Stimulated activated CD8-positive, alpha-beta memory T cell treated with anti-CD3 and anti-CD28 coated beads, Interleukin-2, amount 100 ng/mL, for 1 hour (primary cell): ENCODE measurements at places on chromosomes 11 and 22.
A peak's percentile ranks its signal among the peaks of the same experiment; 100 is the strongest.

GRCh38 chr11:70470127-70470526, 71.8 kb downstream of the CTTN start:
- no peak for DNase-seq

- no peak for DNase-seq
Observed at GRCh38 chr11:8757533-8757932, 74.9 kb downstream of the RPL27A start.

DNA sequence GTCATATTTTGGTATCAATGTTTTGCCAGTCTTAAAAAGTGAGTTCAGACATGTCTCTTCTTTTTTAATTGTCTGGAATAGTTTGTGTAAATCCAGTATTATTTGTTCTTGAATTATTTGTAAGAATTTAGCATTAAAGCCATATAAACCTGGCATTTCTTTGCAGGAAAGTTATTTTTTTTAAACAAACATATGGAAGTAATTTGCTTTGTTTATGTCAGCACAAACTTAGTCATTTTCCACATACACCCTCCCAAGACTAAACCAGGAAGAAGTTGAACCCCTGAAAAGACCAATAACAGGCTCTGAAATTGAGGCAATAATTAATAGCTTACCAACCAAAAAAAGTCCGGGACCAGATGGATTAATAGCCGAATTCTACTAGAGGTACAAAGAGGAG, 9.1 kb upstream of the CCDC81 start:
- DNase-seq: no peak

GRCh38 chr22:37862570-37863325, 13.5 kb downstream of the EIF3L start:
- DNase-seq: no peak

- no peak for DNase-seq
Observed at GRCh38 chr11:8652140-8652539, 30.3 kb downstream of the TRIM66 start.

DNA sequence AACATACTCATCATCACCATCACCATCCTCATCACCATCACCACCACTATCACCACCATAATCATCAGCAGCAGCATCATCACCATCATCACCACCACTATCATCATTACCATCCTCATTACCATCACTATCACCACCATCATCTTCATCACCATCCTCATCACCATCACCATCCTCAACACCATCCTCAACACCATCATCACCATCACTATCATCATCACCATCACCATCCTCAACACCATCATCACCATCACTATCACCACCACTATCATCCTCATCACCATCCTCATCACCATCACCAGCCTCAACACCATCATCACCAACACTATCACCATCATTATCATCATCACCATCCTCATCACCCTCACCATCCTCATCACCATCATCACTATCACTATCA, 16.6 kb downstream of the RTN4R start:
- no peak for DNase-seq

DNA sequence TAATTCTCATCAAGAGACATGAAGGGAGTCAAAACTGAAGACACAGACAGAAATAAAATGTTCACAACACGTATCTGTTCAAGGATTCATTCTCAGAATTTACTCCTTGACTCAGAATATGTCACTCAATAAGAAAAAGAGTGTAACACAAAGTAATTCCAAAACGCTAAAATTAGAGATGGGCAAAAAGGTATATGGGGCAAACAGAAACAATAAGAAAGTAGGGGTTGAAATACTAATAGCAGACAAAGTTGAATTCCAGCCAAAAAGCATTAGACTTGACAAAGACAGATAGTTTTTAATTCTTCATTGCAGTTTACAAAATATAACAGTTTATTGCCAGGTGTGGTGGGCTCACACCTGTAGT, 26.7 kb downstream of the GNB1L start:
- no peak for DNase-seq

DNA sequence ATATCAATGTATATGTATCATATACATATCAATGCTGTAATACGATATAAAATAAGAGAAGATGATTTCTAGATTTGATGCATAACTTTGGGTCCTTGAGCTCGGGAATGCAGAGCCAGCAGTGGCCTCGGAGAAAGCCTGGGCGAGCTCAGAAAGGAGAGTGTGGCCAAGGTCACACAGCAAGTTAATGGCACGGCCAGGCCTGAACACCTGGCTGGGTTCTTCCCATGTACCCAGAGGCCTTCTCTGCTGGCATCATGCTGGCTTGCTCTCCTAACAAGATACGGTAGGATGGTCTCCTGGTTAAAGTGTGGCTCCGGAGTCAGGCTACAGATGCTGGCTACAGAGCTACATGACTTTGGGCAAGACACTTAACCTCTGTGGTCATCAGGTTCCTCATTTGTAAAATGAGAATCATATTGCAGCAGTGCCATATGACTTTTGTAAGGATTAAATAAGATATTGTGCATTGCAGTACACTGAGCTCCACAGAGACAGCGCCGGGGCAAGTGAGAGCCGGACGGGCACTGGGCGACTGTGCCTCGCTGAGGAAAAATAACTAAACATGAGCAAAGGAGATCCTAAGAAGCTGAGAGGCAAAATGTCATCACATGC, 29.9 kb downstream of the TPST2 start:
- DNase-seq: no peak

- DNase-seq: no peak
Observed at GRCh38 chr11:62461740-62462507, 43.1 kb downstream of the SCGB1A1 start.

DNA sequence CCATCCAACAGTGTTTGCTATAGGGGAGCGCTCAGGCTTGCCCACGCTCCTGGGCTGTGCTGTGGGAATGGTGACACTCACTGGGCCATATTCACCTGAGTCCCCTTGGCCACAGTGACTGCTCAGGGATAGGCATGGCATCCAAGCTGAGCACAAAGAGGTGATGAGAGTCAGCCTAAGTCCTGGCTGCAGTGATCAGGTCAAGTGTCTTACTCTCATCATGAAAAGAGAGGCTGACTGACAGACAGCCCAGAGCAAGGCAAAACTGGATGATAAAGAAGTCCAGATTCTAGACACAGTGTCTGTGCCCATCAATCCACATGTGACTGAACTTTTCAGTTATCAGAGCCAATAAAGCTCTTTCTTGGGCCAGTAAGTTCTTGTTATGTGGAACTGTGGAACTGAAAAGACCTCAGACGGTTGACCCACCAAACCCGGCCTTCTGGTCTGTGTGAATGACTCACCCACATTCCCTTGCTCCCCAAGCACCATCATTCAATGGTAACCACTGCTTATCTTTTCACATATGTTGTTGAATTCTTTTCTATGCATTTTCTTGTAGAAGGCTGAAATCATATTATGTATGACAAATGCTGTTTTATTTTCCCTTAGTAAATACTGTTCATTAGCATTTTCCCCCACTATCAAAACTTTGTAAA, 43.2 kb upstream of the YPEL1 start:
- no peak for DNase-seq

GRCh38 chr11:90391756-90392155, 168.9 kb upstream of the CHORDC1 start:
- DNase-seq: no peak

DNA sequence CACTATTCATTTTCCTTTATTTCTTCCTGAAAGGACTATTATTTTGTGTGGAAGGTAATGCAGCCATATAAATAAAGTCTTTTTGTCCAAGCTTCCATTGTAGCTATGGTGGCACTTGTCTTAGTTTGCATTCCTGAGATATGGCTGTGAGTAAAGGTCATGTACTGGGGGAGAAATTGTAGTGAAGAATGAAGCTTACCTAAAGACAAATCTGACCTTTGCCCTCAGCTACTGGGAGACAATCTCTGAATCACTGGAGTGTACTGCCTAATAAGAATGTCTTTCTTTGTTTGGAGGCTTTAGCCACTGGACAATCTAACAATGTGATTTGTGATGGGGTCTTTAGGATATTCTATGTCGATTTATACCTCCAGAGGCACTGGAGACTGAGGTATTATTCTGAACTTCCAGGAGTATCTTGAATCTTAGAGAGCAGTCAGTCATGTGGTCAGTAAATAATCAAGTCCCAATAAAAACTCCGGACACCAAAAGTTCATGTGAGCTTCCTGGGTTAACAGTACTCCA, 39.7 kb upstream of the OR5AK2 start:
- no peak for DNase-seq

- no peak for DNase-seq
Observed at GRCh38 chr22:49431551-49431950, 396.1 kb downstream of the BRD1 start.

GRCh38 chr11:117748771-117749540, 48.1 kb downstream of the DSCAML1 start:
- no peak for DNase-seq

- DNase-seq: no peak
Observed at GRCh38 chr11:93285430-93285829, 45.1 kb upstream of the DEUP1 start.

DNA sequence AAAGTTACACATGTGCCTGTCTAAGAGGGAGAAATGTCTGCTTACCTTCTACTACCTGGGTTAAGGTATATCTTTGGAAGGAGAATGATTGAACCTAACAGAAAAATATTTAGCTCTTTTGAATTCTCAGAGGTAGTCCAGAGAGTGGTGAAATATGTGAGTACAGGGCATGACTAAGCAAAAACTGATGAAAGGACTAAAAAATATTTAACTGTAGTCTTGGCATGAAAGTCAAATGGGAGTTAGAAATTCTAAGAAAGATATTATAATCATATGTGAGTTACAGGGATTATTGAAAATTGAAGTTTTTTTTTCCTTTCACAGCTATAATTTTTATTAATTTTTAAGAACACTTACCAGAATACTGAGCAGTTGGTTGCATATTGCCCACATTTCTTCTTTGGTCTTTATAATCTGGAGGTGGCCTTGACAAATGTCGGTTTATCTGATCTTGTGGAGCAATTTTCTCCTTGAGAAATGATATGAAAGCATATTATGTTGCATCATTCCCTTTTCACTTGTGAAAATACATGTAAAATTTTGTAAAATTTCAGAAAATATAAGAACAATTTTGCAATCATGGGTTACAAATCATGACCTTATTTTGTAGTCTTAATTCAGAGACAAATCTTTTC, 61.4 kb upstream of the MTMR2 start:
- DNase-seq: no peak

GRCh38 chr22:17570851-17571631, 7.7 kb downstream of the SLC25A18 start:
- DNase-seq: no peak

- DNase-seq: no peak
Observed at GRCh38 chr11:11243209-11243589, 109.9 kb downstream of the CSNK2A3 start.

DNA sequence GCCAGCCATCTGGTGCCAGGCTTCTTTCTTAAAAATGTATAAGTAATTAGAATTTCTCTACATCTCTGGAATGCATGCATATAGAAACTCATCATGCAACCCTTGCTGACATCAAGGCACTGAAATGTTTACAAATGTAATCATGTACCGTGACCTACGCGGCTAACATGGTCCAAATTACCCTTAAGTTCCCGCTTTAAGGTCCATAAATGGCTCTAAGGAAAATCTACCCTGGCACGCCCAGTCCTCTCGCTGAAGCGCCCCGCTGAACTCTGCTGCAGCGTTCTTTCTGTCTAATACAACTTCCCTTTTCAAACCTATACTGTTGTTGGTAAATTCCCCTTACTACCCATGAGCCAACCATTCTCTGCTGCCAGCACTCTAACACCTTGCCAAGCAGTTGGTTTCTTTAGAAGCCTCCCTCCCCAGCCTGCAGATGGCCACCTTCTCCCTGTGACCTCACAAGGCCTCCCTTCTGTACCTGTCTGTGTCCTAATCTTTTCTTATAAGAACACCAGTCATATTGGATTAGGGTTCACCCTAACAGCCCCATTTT, 13.5 kb upstream of the HMOX1 start:
- DNase-seq: no peak

- no peak for DNase-seq
Observed at GRCh38 chr11:58999291-58999680, 60.0 kb downstream of the GLYATL1 start.

GRCh38 chr11:93648158-93648557, 13.3 kb upstream of the CEP295 start:
- DNase-seq: no peak

- DNase-seq: no peak
Observed at GRCh38 chr22:48799227-48799970, 1028.3 kb downstream of the BRD1 start.

GRCh38 chr22:42702675-42703074, 18.0 kb downstream of the A4GALT start:
- DNase-seq: no peak

DNA sequence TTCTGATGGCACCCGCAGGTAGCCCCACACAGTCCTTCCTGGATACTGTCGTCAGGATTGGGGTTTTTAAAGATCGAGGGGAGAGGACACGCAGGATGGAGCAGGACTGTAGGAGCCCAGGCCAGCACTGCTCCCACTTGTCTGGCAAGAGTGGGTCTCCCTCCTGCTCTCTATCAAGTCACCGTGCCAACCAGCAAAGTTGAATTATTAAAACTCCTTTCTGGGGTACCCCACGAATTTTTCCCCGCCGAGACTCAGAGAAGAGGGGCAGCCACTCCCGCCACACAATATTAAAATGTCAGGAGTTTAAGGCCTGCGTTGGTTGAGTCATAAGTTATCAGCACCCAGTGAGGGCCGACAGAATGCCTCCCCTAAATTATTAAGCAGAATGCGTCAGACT, 10.1 kb downstream of the LMO1 start:
- DNase-seq: no peak

GRCh38 chr11:103378931-103379330, 269.7 kb downstream of the DYNC2H1 start:
- DNase-seq: no peak

DNA sequence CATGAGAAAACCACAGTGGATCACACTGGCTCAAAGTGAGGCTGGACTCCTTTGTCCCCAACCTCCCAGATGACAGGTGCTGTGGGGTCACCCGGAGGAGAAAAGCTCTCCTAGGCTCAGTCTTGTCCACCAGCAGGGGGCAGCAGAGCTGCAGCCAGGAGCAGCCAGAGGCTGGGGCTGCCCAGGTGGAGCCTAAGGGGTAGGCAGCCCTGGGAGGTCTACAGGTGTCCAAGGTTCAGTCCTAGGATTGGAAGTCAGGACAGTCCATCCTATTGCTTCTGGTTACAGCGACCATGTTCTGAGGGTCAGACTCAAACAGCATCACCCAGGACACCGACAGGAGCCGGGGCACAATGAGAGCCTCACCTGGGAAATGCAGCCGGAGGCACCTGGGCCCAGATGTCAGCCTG, 77.6 kb upstream of the IGLL5 start:
- peak; percentile 56 for DNase-seq

DNA sequence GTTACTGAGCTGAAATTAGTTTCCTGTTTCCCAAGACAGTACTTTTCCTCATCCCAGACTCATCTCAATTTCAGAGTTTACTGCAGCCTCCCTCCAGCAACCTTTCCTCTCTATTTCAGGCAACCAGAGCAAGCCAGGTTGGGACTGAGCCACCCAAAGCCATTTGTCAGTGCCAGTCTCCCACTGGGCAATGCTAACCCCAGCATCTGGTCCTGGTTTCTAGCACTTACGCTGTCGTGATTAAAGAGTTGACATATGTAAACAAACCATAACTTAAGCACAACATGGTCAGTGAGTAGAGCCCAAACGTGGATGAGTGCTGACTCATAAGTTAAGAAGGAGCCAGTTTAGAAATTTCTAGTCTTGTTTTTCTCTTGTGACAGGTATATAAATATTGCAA, 119.6 kb upstream of the BLID start:
- DNase-seq: no peak

- DNase-seq: no peak
Observed at GRCh38 chr11:68251765-68252164, 20.0 kb downstream of the C11orf24 start.

GRCh38 chr22:37068859-37069258, 17.3 kb downstream of the KCTD17 start:
- no peak for DNase-seq
